HFF-Myc (cell line): ENCODE measurements at places on chromosomes 2 and 18.

DNA sequence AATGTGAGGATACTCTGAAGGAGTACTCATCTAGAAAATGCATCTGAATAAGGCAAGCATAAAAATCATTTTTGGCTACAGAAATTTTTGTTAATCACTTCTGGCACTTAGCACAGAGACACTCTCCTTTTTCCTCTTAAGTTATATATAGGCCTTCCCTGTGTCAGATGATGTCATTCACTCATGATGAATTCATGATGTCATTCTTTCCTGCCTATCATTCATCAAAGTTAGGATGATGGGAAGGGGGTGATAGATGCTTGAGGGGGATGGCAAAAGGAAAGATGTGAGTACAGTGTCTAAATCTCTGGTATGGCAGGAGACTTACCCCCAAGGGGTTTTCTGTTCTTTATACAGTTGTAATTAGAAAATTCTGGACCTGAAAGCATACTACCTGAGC, 42.0 kb downstream of the MAP3K20 start:
- DNase-seq, result no peak

DNA sequence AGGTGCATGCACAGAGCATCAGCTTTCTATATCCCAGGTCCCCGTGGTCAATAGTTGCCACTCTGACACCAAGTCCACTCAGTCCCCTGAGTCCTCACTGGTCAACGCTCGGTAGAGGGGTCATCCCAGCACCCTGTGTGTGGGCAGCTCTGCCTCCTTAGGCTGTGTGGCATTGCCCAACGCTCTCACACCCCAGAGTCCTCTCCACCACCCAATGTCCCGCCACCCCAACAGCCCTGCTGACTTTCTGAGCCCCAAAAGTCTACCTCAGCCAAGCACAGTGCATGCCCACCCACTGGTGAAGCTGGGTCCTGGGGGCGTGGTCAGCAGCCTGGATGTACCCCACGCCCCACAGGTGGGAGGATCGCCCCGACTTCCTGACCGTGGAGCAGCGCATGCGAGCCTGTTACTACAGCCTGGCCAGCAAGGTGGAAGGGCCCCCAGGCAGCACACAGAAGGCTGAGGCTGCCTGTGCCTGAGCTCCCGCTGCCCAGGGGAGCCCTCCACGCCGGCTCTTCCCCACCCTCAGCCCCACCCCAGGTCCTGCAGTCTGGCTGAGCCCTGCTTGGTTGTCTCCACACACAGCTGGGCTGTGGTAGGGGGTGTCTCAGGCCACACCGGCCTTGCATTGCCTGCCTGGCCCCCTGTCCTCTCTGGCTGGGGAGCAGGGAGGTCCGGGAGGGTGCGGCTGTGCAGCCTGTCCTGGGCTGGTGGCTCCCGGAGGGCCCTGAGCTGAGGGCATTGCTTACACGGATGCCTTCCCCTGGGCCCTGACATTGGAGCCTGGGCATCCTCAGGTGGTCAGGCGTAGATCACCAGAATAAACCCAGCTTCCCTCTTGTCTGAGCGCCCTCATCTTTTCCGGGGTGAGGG, 25.9 kb downstream of the ZAP70 start:
- no peak for DNase-seq

GRCh38 chr18:66616523-66616983, 12.7 kb upstream of the CDH19 start:
- no peak for DNase-seq

DNA sequence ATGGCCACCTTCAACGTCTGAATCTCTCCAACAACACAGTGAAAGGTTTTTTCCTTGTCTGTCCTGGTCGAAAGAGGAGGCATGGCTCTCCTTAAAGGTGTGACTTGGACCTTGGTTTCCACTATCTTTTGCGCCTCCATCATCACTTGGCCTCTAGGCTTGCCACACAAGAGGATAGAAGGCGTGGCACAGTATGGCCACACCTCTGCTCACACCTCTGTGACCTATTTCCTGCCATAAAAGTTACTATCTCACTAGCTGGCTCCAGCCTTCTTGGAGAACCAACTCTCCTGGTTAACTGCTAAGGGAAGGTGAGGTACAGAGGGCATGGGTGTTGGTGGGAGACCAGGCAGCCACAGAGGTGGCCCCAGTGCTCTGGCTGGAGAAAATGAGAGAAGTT, 165.9 kb downstream of the UXS1 start:
- no peak for DNase-seq

DNA sequence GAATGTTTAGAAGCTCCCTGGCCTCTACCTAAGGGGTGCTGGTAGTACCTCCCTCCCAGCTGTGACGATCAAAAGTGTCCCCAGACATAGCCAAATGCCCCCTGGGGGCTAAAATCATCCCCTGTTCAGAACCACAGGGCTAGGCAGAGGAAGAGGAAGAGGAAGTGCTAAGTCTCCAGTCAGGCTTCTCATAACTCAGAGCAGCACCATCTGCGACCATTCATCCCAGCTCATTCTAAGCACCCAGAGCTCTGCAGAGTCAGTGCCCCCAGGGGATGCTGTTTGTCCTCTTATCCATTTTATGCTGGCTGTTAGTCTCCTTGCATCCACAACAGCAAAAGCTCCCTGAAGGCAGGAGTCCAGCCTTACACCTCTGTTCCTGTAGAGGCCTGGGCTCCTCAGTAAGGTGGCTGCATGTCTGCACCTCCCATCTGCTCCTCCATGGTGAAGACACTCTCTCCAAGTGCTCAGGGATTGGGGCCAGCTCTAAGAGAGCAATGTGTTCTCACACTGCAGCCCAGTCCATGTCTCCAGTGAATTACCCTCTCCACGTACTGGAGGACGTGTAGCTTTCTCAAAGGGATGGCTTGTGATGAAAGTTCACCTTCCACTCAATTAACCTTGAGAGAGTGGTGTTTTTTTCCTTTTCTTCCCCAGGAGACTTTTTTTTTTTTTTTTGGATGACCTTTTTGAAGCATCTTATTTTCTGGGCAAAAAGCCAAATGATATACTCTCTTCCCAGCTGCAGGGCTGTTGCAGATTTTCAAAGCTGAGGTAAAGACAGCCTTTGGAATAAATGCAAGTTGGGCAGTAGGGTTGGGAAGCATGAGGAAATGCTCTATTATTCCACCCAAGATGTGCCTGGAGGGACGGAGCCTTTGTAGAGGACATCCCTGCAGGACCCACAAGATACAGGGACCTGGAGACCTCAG, 158.9 kb upstream of the SLC14A2 start:
- no peak for DNase-seq

GRCh38 chr2:232022718-232023117, 61.2 kb downstream of the DIS3L2 start:
- no peak for DNase-seq

DNA sequence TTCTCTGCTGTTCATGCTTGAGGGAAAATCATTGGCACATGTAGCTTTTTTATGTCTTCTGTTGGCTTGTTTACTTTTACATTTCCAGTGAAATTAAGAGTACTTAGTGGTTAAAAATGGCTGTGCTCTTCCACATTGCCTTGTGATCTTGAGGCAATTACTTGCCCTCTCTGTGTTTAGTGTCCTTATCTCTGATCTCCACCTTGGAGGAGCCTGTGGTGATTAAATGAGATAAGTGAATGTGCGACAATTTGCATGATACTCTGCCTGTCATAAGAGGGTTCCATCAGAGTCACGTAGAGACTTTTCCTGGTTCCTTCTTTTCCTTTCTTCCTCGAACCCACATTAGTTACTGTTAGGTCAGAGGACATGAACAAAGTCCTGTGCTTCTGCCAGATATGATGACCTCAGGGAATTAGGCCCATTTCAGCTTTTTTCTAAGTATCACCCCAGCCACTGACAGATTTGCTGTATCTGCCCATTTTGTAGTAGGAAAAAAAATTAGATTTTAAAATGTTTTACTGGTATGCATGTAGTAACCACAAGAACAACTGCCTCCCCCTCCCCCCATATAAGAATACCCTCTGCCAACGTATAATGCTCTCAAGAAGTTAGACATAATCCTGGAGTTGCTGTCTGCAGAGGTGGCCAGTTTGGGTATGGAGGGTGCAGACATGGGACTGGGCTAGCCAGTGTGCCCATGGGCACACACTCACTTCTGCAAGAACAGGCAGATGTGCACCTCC, 51.9 kb downstream of the TET3 start:
- DNase-seq, result no peak

- no peak for DNase-seq
Measured at GRCh38 chr2:37466533-37467222, 122.2 kb downstream of the QPCT start.

DNA sequence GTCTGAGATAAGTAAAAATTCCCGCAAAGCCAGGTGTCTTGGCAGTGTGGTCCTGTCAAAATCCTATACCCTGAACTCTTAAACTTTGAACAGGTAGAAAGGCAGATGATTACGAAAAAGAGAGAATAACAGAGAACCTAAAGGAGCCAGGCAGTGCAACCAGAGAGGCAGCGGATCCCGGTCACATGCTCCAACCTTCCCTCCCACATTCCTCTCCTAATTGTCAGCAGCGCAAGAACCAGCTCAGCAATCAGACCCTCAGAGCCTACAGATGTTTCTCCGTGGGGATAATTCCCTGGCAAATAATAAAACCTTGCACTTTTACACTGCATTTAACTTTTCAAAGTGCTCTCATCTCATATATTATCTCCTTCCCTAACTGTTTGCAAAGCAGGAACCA, 124.8 kb downstream of the EPHA4 start:
- no peak for DNase-seq

GRCh38 chr2:129927696-129928095, 51.8 kb upstream of the RAB6C start:
- no peak for DNase-seq
